Ascending aorta (tissue), 2 donors: ENCODE measurements at places on chromosomes 11 and 22. TPM values are rescaled to one million over a fixed set of nuclear protein-coding genes. Genes with fewer than 3 reads are reported as not detected.
A peak's percentile ranks its signal among the peaks of the same experiment; 100 is the strongest.

DNA sequence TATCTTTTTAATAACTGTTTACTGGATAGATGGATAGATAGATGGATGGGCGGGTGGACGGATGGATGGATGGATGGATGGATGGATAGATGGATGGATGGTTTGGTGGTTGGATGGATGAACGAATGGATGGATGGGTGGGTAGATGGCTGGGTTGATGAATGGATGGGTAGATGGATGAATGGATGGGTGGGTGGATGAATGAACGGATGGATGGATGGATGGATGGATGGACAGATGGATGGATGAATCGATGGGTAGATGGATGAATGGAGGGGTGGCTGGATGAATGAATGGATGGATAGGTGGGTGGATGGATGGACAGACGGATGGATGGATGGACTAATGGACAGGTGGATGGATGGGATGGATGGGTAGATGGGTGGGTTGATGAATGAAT lies 13.8 kb upstream of the SLC22A12 start:
- H3K27me3 ChIP-seq, result no peaks in the 10 kb centered on the region
- no peaks in the 10 kb centered on the region for H3K36me3 ChIP-seq
- no peak for DNase-seq
- peaks cover 8% of the 10 kb centered on the region for H3K4me1 ChIP-seq
- H3K27ac ChIP-seq, result no peak overlapping the region

DNA sequence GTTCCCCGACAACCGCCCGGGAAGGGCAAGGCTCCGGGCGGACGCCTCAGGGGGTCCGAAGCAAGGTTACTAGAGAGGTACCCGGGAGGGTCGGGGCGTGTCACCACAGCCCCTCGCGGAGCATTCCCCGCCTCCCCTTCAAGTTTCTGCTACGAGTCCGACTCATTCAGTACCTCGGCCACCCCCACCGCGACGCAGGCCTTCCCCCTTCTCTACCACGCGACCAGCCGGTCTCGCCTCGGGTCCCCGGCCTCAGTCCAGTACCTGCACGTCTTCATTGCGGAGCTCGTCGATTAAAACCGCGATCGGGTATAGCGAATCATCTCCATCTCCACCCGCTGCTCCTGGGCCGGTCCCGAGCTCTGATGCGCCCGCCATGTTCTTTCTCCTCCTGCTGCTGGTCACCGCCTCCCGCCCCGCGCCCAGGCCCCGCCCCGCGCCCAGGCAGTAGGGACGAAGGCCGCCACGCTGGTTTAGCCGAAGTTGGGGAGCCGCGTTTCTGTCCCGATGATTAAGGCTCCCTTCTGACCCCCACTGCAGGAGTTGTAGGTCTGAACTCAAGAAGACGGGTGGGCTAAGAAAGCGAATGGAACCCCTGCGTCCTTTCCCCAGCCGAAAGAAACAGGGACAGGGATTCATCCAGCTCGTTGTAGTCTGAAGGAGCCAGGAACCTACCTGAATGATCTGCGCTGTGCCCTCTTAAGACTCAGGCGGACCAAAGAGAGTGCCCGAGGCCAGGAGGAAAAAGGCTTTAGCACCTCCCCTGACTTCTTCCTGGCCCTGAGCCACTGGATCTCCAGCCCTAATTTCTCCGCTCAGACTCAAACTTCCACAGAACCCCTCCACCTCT lies at the start of gene PPP2R1B:
PPP2R1B (minus strand) TSS at position 406 of the 850 bp plus-strand sequence; CDS start at position 378, 28 bp downstream.
- peaks cover 17% of the 10 kb centered on the region for H3K4me1 ChIP-seq
- no peaks in the 10 kb centered on the region for H3K27me3 ChIP-seq
- DNase-seq, result no peak
- peak within 1 kb of the TSS; percentile 85 for H3K4me3 ChIP-seq
- peak within 1 kb of the TSS; percentile 89 for H3K27ac ChIP-seq

The SLC17A6 gene
- not detected for total RNA-seq

DNA sequence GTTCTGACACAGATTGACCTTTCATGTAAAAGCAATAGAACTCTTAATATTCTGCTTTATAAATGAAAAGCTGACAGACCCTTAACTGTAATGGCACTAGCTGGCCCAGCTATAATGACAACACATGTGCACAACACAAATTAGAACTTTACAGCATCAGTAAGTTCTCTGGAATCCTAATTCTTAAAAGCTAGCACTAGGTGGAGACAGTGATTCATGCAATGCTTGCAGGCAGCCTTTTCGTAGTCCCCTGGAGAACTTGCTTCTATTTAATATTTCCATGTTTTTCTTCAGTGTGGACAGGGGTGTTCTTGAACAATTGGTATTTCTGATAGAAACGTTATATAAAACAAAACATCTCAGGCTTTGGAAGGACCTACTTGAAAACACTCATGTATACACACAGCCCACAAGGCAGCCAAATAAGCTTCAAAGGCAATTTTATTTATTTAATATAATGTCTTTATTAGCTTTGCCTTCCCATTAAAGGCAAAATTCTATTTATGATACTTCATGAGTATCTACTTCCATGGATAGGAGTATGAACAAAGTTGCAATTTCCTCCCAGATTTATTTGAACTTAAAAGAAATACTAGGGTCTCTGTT lies 374.3 kb upstream of the MPPED2 start:
- H3K36me3 ChIP-seq, result no peaks in the 10 kb centered on the region
- no peak for DNase-seq
- H3K27ac ChIP-seq, result no peak overlapping the region
- H3K4me1 ChIP-seq, result no peaks in the 10 kb centered on the region

DNA sequence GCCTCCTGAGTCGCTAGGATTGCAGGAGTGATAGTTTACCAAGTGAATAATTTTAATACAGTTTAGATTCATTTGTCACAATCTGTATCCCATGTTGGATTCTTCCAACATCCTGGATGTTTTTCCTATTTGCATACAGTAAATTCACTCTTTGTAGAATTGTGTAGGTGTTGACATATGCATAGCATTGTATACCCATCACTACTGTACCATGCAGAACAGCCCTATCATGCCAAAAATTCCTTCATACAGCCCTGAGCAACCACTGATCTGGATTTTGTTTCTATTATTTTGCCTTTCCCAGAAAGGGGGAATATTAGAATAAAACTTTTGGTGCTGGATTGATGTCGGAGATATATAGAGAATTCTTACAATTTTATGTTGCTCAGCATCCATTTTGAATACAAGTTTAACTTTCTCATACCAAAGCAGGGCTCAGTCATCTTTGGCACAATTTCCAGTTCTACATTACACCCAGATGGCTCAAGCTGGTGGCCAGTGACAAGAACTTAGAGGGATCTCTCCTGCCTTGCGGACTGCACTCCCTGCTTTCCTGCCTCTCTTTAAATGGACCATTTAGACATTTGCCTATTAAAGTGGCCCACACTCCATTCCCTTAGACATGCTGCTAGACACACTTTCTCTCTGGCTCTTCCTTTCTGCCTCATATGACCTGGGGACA lies 45.4 kb upstream of the CFAP300 start:
- no peak for DNase-seq
- H3K4me3 ChIP-seq, result no peak overlapping the region
- no peaks in the 10 kb centered on the region for H3K27me3 ChIP-seq
- no peaks in the 10 kb centered on the region for H3K4me1 ChIP-seq
- no peak overlapping the region for H3K27ac ChIP-seq
- H3K36me3 ChIP-seq, result peaks cover 5% of the 10 kb centered on the region

- H3K4me1 ChIP-seq, result peaks cover 15% of the 10 kb centered on the region
- no peaks in the 10 kb centered on the region for H3K27me3 ChIP-seq
- no peak for DNase-seq
- peak overlapping the region; percentile 76 for H3K27ac ChIP-seq
Measured at GRCh38 chr22:37633089-37633624, 6.3 kb upstream of the SH3BP1 start.
